ENCODE measurements at places on chromosomes 3 and 15. TPM values are rescaled to one million over a fixed set of nuclear protein-coding genes. Genes with fewer than 3 reads are reported as not detected.

Gene GABRR3
- total RNA-seq = not detected

DNA sequence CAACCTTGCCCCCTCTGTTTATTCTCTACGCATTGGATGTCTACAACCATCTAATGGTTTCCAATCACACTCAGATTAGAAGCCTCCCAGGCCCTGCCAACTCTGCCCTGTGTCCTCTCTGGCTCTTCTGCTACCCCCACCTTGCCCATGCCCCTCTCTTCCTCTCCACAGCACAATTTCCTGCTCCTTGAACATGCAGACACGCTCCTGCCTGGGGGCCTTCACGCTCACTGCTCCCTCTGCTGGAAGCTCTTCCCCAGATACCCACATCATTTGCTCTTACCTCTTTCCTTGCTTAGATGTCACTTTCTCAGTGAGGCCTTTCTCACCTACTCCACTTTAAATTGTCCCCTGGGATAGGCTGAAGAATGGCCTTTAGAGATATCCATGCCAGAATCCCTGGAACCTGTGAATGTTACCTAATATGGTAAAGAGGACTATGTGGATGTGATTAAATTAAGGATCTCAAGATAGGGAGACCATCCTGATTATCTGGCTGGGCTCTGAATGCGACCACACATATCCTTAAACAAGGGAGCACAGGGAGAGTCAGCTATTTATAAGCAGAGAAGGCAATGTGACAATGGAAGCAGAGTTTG, 9.9 kb downstream of the KY start:
- DNase-seq = peak; percentile 42

DNA sequence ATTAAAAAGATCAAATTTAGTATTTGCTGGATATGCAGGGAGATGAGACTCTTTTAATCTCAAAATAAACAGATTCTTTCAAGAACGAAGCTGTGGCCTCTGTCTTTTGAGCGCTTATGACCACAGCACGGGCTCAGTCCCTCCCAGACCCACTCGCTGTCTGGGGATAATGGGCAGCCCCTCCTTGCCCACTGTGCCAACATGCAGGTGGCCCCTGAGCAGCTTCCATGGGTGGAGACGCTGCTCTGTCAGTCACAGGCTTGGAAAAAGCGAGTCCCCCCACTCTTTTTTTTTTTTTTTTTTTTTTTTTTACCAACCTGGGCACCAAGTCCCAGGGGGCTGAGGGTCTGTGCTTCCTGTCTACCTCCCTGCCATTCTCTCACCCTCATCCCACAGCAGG, 150.9 kb downstream of the LRRK1 start:
- no peak for DNase-seq

- no peak for DNase-seq
Observed at GRCh38 chr3:108757404-108757982, at the start of gene RETNLB. TSS of gene RETNLB (minus strand) at chr3:108757410. CDS start at chr3:108757185, 225 bp downstream.

DNA sequence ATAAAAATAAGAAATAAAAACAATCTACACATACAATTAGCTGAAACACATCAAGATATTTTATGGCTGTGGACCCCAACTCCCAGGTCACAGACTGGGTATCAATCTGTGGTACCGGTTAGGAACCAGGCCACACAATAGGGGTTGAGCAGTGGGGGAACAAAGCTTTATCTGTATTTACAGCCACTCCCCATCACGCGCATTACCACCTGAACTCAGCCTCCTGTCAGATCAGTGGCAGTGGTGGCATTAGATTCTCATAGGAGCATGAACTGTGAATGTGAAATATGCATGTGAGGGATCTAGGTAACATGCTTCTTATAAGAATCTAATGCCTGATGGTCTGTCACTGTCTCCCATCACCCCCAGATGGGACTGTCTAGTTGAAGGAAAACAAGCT, 17.7 kb upstream of the DNAJC19 start:
- no peak for DNase-seq

GRCh38 chr3:50687127-50687751, 12.5 kb downstream of the DOCK3 start:
- DNase-seq = no peak

GRCh38 chr3:20039765-20040547, at the start of gene KAT2B:
TSS of gene KAT2B (plus strand) at chr3:20040446. CDS start at chr3:20040478, 32 bp downstream.
- DNase-seq = peak; percentile 91

- DNase-seq = peak; percentile 43
Observed at GRCh38 chr3:16886303-16886683, 1.5 kb downstream of the PLCL2 start.

DNA sequence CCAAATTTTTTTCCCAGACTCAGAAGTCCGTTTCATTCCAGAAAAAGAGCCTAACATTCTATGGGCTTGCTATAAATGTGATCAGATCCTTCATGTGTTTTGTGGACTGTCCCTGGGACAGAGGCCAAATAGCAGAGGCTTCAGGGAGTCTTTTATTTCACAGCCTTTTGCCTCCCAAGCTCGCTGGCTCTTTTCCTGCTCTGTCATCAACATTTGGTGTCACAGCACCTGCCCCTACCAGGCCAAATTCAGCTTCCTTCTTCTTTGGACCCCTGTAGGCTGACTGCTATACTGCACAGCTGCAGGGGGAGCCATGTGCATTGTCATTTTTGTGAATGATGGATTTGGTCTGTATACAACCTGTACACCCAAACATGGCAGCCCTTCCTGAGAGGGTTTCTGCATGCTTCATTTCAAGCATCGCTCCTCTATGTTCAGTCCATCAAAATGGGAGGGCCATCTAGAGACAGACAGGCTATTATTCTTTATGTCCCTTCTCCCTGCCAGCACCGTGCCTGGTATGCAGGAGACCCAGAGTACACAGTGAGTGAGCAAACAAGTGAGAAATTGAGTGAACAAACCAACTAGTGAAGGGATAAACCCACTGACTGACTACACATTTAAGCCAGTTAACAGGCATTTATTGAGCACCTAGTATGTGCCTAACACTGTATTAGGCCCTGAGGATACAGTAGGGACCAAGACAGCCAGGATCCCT, 17.9 kb upstream of the RPP14 start:
- DNase-seq = no peak

Gene CCDC39
- total RNA-seq = not detected

GRCh38 chr15:22884344-22884743, 45.9 kb downstream of the NIPA2 start:
- peak; percentile 34 for DNase-seq

Gene CLCN2
- 4.6 TPM for total RNA-seq

- DNase-seq = no peak
Observed at GRCh38 chr3:122100083-122100482, 44.9 kb downstream of the CD86 start.

DNA sequence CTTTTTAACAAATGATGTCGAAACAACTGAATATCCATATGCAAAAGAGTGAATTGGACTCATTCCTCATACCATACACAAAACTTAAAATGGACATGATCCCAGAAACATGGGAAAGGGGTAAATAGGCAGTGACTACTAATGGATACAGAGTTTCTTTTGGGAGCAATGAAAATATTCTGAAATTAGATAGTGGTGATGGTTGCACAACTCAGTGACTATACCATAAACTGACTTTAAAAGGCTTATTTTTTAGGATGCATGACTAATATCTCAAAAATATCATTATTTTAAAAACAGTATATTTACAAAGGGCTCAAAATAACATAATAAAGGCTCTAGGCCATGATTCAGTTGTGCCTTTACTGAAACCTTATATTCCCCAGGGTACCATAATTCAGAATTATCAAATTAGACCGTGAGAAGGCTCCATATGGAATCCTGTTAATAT, 16.3 kb upstream of the ATP13A3 start:
- no peak for DNase-seq

Gene ADGRG7
- total RNA-seq = not detected

GRCh38 chr15:24761704-24762302, 86.2 kb downstream of the NPAP1 start:
- no peak for DNase-seq

DNA sequence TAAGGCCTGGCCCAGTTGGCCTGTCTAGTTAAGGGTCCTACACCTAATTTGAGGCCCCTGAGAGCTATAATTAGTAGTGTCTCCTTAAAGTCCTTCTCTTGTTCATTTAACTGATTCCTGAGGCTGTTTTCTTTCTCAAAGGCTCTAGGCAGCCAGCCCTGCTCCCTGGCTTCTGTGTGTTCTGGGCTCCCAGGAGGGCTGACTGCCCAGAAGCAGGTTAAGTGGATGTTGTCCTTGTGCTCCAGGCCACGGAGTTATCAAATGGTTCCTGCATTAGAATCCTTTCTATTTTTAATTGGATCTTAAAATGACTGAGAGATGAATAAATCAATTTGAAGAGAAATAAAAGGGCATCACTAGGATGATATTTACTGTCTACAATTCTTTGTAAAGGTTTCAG, 140.0 kb downstream of the SNRK start:
- no peak for DNase-seq

- no peak for DNase-seq
Observed at GRCh38 chr15:101003081-101003480, 83.9 kb downstream of the LRRK1 start.

DNA sequence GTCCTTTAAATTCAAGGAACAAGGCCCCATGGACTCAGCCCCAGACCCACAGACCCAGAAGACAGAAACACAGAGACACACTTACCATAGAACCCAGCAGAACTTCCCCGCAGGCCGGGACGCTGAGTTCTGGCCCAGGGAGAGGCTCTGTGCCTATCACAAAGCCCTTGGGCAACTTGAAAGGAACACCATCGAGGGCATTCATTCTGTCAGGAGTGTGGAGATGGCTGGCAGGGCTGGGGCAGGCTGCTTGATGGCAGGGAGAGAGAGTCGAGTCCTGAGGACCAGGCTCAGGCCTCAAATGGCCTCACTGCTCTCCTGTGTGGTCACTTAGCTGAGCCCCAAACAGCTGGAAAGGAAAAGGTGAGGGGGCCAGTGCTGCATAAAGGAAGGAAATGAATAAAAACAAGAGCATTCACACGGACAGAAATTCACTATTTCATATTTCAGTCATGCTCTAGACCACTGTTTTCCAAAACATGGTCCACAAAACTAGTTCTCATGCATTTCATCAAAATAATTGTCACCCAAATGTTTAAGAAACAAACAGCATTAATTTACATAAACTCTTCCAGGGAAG, 8.9 kb downstream of the UBAP1L start:
- DNase-seq = no peak

Gene MELTF
- total RNA-seq = 4.3 TPM

GRCh38 chr15:29674661-29675533, 147.4 kb downstream of the TJP1 start:
- peak; percentile 14 for DNase-seq

Gene KIF15
- 51.7 TPM for total RNA-seq

DNA sequence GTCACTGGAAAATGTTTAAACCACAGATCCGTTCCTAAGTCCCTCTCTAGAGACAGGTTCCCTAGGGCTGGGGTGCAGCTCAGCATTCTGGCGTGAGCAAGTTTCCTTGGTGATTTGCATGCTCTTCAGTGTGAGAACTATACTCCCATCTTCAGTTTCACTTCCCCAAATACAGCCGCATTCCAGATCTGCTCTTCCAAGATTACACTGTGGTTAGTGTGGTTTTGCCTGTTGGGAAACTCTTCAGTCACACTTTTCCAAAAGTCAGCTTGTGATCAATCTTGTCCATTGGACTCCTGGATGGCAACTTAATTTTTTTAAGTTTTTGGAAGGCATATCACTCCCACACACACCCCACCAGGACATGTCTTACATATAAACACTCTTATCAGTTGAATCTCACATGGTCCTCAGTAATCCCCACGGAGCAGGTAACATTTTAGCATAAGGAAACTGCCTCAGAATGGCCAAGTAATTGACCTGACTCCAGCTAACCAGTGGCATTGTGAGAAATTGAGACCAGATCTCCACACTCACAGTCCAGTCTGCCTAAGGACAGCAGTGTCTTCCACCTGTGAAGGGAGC, 33.5 kb upstream of the PTPN23 start:
- no peak for DNase-seq

DNA sequence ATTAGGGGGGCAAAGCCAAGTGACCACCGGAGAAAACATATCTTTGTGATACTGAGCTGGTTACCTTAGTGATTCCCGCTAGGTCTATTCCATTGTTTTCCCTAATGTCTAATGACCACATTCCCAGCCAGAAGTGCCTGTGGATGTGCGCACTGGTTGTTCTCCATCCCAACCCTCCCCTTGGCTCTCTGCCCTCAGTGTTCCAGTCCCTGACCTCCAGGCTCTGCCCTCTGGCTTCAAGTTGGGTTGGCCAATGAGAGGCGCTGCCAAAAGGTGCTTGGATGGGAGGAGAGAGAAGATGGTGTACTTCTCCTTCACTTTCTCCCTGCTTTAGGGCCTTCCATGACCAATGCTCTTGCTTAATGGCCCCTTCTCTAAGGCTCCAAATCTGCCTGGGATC, 2.4 kb downstream of the COLQ start:
- no peak for DNase-seq

Gene MYRIP
- not detected for total RNA-seq

Gene COPS2
- total RNA-seq = 82.6 TPM

DNA sequence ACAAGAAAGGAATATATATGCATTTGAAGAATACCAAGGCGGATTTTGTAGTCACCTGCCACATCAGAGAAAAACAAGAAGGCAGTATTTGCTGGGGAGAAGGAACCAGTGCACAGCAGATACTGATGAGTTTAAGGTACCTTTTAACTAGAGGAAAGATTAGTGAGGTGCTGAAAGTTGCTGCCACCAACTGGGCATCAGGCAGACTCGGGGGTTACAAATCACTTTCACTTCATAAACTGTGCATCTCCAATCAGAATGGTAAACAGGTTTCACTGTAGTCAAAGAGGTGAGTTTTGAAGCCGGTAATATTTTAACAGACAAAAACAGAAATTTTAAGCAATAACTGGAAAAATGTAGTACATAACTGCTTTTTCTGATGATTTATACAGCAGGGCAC, 4.1 kb downstream of the FBN1 start:
- no peak for DNase-seq

GRCh38 chr3:154684440-154684839, 254.4 kb upstream of the GPR149 start:
- DNase-seq = no peak

DNA sequence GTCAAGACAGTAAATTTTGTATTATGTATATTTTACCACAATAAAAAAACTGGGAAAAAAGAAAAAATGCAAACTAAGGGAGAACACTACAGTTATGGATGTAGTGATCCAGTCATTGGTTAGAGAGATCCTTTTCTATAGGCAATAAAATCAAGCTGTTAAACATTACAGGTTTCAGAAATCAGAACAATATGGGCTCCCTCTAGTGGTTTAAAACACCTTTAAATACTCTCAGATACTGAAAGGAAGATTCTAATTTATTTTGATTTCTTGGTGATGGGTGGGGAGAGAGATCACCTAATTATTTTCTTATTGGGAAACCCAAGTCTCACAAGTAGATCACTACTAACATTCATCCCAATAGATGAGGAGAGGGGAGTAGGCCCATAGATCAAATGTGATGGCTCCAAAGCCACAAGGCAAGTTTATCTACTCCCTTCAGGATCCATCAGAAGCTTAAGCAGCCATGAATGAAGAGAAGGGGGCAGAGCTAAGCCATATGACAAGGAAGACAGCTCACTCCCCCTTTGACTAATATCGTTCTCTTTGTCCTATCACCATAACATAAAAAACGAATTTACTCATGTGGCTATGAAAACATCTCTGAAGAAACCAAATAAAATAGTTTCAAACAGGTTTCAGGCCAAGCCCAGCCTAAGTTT, 118.6 kb downstream of the ANO10 start:
- DNase-seq = no peak

Gene CHST13
- not detected for total RNA-seq

GRCh38 chr3:17412950-17413530, 329.4 kb downstream of the TBC1D5 start:
- DNase-seq = peak; percentile 7

- DNase-seq = no peak
Observed at GRCh38 chr3:79139395-79140068, 628.3 kb downstream of the ROBO1 start.

Gene SEMA4B
- total RNA-seq = 15.8 TPM

Gene SLITRK3
- total RNA-seq = not detected

- no peak for DNase-seq
Observed at GRCh38 chr15:70361891-70362290, 264.2 kb upstream of the TLE3 start.

Gene TMEM207
- not detected for total RNA-seq

Measured in activated CD4-positive, alpha-beta T cell treated with anti-CD3 and anti-CD28 coated beads for 36 hours (primary cell).